ENCODE measurements at places on chromosomes 7 and 10.

DNA sequence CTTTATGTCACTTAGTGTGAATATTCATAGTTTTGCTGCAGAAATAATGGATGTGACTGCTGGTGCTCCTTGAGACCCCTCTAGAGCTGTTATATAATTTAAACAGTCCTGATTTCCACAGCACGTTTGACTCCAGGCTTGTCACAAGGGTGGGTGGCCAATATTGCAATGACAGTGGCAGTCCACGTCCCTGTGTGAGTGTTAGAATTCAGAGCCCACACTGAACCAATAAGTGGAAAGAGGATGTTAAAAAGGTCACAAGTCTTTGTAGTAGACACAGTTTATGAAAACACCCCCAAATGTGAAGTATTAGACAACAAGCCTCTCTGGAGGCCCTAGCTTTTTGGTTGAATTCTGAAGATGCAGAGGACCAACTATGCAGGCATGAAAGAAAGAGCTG, 2.0 kb downstream of the PPP1R17 start:
- no peak for DNase-seq

DNA sequence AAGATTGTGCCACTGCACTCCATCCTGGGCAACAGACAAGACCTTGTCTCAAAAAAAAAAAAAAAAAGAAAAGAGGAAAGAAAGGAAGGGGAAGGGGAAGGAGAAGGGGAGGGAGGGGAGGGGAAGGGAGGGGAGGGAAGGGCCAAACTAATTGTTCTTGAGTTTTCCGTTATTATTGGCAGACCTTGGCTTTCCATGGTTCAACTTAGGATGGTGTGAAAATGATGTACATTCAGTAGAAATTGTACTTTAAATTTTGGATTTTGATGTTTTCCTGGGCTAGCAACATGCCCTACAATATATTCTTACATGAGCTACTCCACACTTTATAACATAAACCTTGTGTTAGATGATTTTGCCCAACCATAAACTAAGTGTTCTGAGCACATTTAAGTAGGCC, 1.2 kb upstream of the TMEM72 start:
- no peak for DNase-seq

DNA sequence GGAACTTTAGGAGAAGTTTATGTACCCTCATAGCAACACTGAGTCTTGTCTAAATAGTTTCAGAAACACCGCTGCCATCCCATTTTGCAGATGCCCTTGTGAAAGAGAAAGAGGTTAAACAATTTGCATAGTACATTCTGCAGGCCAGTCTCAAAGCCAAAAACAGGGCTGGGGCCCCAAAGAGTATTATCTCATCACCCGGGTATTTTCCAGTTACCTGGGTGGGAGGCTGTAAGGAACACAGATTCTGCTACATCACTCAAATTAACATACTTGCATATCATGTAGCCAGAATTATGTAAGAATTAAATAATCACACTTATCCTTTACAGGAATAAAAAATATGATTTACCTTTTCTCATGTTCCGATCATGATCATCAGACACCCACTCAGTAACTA, 3.1 kb upstream of the FAM171A1 start:
- no peak for DNase-seq

- no peak for DNase-seq
Measured at GRCh38 chr7:36895192-36895591, 170.9 kb upstream of the AOAH start.

- DNase-seq: no peak
Measured at GRCh38 chr7:8413600-8413999, 19.8 kb upstream of the NXPH1 start.

DNA sequence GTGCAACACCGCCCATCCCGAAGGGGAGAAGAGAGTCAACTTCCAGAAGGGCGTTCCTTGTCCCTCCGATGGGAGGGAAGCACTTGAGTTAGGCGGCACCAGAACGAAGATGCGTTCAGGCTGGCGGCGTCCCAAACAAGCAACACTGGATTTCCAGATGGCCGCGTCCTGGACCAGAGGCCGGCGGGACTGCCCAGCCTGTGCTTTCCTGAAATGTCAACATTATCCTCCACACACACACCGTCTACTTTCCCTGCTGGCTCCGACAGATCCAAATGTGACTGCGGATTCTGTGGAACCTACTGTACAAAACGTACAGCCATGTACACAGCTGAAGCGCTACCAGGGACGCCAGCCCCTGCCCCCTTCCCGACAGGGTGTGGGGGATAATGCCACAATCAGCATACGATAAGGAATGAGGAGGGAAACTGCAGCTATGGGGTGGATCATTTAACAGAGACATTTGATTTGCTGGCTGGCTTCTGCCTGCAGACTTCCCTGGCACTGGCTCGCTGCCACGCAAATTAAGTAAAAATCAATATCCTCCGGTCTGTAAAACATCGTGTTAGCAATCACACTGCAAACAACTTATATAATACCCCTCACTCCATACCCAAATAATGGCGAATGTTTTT, 82.1 kb downstream of the ZRANB1 start:
- no peak for DNase-seq

GRCh38 chr7:49321843-49322242, 397.5 kb downstream of the CDC14C start:
- DNase-seq: no peak

DNA sequence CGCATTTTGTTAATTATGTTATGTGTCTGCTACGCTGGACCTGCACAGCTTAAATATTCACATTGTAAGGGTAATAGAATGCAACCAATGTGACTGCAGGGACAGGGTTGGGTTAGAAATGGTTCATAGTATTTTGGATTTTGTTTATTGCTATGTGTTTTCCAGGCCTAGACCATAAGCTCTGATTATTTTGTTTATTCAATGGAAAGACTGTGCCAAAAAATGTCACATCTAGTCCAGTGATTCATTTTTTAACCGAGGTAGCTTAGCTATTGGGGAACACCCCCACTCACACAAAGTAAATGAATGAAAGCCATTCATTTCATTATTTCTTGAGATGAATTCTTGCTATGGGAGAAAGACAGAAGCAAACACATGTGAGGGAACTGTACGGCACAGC, 516.5 kb upstream of the ANKRD30A start:
- DNase-seq: no peak

- DNase-seq: no peak
Measured at GRCh38 chr7:118184565-118184940, 589 bp downstream of the LSM8 start.

- DNase-seq: no peak
Measured at GRCh38 chr7:120180221-120180620, 92.8 kb upstream of the KCND2 start.

GRCh38 chr10:48215486-48216203, 58.9 kb downstream of the FRMPD2 start:
- DNase-seq: no peak

DNA sequence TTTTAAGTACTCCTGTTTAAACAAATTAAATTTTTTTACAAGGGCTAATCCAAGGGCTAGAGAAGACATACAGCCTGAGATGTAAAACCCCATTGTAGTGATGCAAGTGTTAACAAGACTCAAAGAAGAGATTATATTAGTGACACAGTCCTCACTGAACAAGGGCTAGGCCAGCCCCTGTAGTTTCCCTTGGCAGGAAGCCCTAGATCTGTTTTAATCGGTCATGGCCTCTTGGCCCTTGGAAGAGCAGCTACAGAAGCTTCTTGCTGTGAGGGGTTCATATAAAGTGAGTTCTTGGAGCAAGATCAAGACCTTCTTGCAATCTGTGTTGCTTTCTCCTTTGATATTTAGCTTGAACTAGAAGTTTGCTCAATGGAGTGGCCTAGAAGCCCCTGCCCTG, 1339.4 kb downstream of the XPNPEP1 start:
- DNase-seq: no peak

- DNase-seq: no peak
Measured at GRCh38 chr10:104109908-104110662, 11.9 kb upstream of the SFR1 start.

DNA sequence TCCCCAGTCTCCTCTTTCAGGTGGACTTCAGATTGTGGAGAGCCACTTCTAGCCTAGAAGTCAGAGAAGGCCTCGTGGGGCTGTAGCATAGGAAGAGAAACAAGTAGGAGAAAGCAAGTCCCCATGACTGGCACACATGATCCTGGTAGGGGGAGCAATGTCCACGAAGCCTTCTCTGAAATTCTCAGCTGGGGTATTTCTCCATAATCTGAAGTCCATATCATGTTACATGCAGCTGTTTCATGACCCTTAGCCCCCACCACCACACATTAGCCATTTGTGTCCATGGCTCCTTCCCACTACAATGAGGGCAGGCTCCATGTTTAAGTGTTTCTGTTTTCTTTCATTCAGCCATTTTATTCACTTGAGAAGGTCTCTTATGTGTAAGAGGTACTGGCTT, 43.2 kb downstream of the LAMB4 start:
- no peak for DNase-seq
